ENCODE measurements at places on chromosomes 1 and 21.

DNA sequence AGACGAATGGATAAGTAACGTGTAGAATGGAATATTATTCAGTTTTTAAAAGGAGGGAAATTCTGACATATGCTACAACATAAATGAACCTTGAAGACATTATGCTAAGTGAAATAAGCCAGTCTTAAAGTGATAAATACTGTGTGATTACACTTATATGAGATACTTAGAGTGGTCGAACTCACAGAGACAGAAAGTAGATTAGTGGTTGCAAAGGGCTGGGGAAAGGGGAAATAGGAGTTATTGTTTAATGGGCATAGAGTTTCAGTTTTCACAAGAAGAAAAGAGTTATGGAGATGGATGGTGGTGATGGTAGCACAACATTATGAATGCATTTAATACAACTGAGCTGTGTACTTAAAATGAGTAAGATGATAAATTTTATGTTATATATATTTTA lies 14.7 kb upstream of the AHCYL1 start:
- DNase-seq, result no peak

DNA sequence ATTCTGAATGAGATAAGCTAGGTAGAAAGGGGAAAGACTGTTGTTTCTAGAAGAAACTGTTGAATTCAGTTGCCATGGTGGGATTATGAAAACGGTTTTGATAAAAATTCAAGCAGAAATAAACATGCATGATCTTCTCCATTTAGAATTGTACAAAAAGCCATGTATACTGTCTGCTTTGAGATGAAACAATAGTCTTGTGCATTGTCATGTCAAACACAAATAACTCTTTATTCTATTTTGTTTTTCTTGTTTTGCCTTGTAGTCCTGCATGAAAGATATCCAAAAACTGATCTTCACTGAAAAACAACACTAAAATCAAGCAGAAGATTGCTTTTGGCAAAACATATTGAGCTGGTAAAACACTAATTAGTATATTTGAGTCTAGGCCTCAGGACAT lies 659.9 kb downstream of the LTN1 start:
- no peak for DNase-seq

- no peak for DNase-seq
Observed at GRCh38 chr1:92352856-92353255, 54.0 kb downstream of the RPAP2 start.

DNA sequence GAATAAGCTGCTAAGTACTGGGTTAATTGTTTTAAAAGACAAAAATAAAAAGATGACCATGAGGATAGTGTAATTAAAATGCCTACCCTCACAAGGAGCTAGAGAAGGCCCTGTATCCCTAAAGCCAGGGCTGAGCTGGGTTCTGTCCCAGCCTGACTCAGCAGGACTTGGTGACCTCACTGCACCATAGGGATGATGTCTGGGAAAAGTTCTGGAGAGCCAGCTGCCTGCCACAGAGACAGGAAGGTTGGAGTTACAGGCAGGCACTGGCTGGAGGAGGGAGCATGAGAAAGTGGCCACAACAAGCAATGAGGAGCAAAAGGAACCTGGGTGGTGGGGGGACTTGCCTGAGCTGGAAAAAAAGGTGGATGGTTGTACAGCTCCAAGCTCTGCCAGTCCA lies 5.7 kb upstream of the TNR start:
- DNase-seq, result no peak

DNA sequence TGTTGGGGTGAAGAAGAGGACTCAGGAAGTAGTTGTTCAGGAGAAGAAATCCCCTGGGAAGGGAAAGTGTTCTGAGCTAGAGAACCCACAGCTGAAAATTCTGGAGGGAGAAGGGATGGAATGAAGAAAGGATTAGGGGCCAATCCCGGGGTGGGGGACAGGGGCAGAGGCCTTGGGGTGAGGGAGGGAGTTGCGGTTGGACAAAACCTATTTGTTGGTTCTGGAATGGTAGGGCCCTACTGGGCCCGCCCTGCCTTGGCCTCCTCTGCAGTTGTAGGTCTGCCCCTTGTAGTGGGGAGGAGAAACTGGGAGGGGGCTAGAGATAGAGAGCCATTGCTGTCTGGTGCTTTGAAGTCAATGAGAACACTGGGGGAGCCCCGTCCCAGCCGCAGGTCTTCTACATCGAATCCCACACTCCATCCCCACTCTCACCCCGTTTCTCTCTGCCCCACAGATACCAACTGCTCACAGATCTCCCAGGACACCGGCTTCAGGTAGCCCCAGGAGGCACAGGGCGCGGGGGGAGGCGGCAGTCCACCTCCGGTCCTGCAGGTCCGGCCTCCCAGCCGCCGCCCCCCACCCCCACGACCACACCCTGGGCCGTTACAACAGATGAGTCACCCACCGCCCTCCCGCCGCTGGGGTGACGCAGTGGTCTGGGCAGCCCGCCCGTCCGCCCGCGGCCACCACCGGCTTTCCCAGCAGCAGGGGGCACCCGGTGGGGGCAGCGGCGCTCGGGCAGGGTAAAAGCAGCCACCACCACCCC lies 1.1 kb downstream of the TAGLN2 start:
- DNase-seq, result peak; percentile 62

DNA sequence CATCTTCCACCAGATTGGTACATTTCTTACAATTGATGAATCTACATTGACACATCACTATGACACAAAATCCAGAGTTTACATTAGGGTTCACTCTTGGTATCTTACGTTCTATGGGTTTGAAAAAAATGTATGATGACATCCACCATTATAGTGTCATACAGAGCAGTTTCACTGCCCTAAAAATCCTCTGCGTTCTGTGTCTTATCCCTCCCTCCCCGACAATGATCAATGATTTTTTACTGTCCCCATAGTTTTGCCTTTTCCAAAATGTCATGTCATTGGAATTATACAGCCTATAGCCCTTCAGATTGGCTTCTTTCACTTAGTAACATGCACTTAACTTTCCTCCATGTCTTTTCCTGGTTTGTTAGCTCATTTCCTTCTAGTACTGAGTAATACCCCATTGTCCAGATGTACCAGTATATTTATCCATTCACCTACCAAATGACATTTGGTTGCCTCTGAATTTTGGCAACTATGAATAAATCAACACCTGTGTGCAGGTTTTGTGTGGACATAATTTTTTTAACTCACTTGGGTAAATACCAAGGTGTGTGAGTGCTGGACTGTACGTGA lies 80.9 kb upstream of the CDC42BPA start:
- no peak for DNase-seq

DNA sequence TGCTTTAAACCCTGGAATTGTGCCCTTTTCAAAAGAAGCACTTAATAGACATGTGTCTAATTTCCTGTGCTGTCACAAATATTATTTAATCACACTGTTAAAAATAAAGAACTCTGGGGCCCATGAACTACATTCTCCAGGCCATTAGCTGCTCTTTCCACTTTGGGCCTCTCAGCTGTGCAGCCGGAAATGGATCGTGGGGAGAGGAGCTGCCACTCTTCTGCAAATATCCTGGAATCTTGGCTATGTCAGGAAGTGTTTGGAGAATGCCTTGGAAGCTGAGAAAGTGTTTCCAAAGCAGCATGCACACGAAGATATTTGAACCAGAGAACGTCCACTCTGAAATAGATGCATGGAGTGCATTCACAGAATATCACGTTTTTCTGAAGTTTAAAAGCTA lies 27.5 kb upstream of the VPS26C start:
- DNase-seq, result no peak

DNA sequence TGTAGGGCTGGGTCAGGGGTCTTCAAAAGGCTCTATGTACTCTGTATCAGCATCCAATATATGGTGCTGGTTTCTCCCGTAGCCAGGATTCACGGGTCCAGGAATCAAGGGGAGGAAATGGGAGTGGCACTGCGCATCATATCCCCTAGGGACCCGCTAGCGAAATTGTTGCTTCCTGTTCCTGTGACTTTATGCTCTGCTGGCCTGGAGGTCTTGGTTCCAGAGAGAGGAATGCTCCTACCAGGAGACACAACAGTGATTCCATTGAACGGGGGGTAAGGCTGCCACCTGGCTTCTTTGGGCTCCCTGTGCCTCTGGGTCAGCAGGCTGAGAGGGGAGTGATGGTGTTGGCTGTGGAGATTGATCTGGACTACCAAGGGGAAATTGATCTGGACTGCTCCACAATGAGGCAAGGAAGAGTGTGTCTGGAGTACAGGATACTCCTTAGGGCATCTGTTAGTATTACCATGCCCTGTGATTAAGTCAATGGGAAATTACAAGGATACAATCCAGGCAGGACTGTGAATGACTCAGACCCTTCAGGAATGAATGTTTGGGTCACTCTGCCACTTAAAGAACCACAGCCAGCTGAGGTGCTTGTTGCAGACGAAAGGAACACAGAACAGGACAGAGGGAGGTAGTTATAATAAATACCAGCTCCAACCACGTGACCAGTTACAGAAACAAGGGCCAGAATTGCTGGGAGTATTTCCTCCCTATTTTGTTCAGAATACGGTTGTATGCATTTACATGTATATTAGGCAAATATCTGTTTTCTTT lies 10.2 kb downstream of the SPSB1 start:
- no peak for DNase-seq

DNA sequence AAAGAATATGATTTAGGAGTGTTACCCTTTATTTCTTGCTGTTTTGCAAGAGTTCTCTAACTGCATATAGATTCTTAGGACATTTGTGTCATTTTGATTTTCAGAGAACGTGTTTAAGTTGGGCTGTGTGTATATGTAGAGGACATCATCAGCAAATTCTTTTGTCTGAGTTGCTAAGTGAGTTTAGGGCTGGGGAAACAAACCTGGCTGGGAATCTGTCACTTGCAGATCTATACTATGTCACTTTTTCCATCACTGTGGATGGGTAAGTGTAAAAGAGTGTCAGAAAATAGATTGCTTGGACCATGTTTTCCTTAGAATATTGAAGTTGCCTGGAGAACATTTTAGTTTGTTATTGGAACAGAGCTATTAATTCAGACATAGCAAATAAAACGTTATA lies 349.1 kb upstream of the NEGR1 start:
- no peak for DNase-seq

Measured in CD4-positive, alpha-beta T cell (primary cell).